ENCODE measurements at places on chromosomes 3 and 15.

DNA sequence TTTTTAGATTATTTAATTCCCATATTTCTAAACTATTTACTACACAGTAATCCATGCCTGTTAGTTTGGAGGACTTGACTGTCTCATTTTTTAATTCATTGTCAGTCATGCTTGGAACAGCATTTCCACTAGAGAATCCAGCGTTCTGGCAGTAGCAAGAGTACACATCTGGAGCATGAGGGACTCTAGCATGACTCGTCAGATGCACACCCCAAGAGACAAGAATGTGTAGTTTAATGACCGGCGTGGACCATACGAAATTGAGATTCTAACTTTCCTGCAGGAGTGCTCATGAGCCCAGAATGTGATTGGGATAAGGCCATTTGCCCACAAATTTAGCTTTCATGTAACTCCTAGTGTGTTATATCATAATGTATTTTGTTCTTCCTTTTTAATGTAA lies 48.9 kb downstream of the ASB7 start:
- DNase-seq = no peak

GRCh38 chr3:128489674-128489926 lies 3.4 kb downstream of the GATA2 start:
- DNase-seq = no peak

DNA sequence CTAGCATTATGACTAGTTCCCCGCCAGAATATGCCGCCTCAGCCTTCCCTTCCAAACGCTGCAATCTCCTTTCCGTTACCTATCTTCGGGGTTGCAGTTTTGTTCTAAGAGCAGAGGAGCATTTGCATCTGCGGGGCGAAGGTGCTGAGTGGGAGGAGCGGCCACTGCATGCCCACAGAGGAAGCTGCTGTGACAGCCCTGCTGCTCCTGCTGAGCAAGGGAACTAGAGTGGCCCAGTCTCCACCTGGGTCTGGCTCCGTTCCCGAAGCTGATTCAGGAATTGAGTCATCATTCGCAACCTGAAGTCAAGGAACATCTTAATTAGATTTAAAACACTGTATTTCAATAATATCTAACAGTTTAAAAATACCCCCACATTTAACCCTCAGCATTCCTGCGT lies 98.2 kb upstream of the TJP1 start:
- DNase-seq = no peak

- DNase-seq = no peak
Observed at GRCh38 chr3:29557186-29557585, 276.3 kb downstream of the RBMS3 start.

DNA sequence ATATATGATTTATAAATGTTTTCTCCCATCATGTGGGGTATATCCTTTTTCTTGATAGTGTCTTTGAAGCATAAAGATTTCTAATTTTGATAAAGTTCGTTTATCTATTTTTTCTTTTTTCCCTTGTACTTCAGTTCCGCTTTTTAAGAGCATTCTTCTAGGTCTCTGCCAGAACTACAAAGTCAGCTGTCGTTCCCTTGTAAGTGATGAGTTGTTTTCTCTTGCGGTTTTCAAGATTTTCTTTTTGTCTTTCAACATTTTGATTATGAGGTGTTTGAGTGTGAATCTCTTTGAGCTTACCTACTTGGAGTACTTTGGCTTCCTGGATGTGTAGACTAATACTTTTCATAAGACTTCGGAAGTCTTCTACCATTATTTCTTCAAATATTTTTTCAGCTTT lies 9.3 kb upstream of the PRICKLE2 start:
- DNase-seq = no peak

- no peak for DNase-seq
Observed at GRCh38 chr3:171712171-171712938, 97.9 kb downstream of the PLD1 start.

- DNase-seq = no peak
Observed at GRCh38 chr3:147462856-147463255, 53.7 kb downstream of the ZIC1 start.

- no peak for DNase-seq
Observed at GRCh38 chr15:81492969-81493645, 119.1 kb upstream of the TMC3 start.

- DNase-seq = no peak
Observed at GRCh38 chr3:87949189-87949878, 109.5 kb downstream of the CGGBP1 start.

DNA sequence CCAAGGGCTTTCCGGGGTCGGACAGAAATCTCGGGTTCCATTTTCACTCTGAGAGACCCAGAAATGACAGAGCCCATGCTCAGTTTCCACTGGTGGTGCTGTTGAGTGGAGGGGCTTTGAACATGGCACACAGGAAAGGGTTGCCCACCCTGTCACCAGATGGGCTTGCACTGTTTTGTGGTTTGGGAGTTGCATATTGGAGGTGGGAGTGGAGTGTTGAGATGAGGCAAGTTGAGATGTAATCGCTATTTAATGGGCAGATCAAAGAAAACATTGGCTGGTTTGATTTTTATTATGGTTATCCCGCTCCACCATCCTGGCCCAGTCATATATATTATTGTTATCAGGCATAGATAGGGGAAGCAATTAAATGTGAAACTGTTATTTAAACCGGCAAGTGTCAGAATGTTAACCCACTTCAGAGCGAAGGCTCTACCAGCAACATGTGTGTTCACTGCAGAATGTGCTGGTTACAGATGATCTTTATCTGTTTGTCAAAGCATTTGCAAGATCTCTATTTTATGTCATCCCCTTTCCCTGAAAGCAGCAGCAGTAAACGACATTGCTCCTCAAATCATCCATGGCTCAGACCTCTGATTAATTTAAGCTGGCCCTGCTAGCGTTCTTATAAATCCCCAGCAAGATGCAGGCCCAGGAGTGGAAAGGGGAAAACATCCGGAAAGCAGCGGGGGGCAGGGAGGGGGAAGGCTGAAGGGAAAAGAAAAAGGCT lies 58.3 kb upstream of the TSEN2 start:
- no peak for DNase-seq

DNA sequence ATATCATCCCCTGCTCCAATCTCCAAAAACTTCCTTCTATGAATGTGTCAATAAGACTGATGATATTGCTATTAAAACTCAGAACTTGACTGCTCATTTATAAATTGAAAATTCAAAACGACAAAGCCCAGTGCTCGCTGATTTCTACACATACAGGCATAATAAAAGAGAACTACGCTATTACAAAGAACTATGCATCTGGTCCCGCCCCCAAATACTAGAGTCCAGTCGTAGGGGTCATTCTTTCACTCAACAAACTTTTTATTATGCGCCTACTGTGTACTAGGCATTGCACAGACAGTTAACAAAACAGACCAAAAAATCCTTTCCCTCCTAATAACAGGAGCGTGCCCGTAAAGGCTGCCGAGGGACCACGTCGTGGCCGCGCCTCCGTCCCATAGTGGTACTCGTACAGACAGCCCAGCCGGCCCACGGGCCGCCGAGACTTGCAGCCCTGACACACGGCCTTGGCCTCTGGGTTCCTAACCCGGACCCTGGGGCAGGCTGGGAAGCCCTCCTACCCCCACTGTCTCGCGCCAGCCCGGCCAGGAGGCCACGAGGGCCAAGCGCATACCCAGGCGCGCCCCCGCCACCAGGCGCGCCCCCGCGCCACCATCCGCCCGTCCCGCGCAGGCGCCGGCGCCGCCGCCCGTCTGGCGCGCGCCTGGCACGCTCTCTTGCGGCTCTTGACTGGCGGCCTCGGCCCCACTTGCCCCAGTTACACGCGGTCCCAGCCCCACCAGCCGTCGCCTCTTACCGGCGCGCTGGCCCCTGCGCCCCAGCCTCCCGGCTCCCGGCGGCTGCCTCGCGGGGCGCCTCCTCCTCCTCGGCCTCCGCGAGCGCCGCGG lies 757 bp downstream of the AVEN start:
- DNase-seq = peak; percentile 81

GRCh38 chr3:126057936-126058335 lies 26.0 kb downstream of the SLC41A3 start:
- DNase-seq = no peak

DNA sequence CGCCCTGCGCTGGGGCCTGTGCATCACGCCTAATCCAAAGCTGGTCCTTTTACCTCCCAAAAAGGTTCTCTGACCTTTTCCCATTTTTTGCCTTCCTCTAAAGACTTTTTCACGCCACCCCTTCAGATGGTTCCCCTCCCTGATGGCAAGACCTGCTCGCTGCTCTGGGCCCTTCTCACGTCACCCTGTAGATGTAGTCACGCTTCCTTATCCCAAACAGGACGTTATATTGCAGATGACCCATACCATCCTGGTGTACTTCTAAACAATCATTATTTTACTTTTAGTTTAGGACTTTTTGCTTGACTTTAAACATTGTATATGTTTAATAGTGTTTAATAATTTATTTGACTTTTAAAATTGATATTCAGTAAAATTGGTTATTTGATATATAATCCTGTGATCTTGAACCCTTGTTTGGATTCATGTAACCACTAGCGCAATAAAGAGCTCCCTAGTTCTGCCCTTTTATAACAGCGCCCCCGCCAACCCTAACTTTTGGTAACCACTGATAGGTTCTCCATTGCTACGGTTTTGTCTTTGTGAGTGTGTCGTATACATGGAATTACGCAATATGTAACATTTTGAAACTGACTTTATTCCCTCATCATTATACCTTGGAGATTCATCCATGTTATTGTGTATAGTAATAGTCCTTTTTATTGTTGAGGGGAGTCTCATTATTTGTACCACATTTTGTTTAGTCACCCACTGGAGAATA lies 159.0 kb upstream of the CHRNA7 start:
- no peak for DNase-seq

DNA sequence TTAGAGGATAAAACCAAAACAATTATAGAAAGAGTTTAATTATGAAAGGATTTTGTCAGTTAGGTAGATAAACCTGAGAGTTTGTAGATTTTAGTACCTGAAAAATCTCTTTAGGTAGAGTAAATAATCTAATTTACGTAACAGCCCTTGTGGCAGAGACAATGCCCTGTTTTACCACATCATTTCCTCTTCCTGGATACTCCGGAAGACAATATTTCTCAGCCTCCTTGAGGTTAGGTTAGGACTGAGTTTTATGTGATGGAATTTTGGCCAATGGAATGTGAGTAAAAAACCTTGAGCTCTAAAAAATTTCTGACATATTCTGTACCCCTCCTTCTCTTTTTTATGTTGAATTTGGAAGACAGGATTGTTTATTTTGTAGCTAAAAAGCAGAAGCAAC lies 50.7 kb upstream of the TPRG1 start:
- no peak for DNase-seq

GRCh38 chr15:24954783-24955530 lies at the start of the genes SNRPN and SNURF:
Gene SNRPN, plus strand, starts transcription at chr15:24954987. Its CDS starts 19,467 bp downstream, at chr15:24974454.
Gene SNURF, plus strand, starts transcription at chr15:24954987. Its CDS starts 62 bp downstream, at chr15:24955049.
- DNase-seq = peak; percentile 62

DNA sequence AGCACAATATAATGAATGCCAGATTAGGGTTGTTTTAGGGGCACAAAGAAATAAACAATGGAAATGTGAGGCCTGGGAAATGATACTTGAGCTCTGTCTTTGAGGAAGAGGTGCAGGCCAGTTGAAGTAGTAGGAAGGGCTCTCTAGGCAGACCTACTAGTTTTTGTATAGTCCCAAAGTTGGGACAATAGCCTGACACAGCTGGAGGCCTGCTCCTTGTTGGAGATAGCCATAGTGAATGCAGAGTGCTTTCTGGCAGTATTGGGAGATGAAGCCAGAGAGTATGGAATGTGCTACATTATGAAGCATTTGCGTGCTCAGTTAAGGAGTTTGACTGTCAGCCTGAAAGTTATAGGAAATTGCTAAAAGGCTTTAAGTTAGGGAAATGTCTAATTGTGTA lies 251.2 kb upstream of the ZPLD1 start:
- DNase-seq = no peak

GRCh38 chr15:59165726-59166125 lies 40.9 kb upstream of the LDHAL6B start:
- DNase-seq = no peak

- no peak for DNase-seq
Observed at GRCh38 chr15:71195242-71195641, 80.0 kb downstream of the THSD4 start.

GRCh38 chr3:32989171-32989570 lies 37.7 kb downstream of the CCR4 start:
- DNase-seq = no peak

- no peak for DNase-seq
Observed at GRCh38 chr15:27486051-27486450, 515.1 kb downstream of the GABRG3 start.

DNA sequence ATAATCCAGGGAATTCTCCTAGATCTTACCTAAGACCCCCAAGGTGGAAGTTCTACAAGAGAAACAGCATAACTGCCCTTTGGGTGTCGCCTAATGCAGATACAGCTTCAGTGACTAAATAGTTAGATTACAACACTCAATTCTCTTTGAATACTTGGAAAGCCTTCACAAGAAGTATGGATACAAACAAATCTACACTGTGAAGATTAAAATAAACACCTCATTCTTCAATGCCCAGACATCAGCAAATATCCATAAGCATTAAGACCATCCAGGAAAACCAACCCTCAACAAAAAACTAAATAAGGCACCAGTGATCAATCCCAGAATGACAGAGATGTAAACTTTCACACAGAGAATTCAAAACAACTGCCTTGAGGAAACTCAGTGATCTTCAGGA lies 963.2 kb downstream of the PLOD2 start:
- DNase-seq = no peak

DNA sequence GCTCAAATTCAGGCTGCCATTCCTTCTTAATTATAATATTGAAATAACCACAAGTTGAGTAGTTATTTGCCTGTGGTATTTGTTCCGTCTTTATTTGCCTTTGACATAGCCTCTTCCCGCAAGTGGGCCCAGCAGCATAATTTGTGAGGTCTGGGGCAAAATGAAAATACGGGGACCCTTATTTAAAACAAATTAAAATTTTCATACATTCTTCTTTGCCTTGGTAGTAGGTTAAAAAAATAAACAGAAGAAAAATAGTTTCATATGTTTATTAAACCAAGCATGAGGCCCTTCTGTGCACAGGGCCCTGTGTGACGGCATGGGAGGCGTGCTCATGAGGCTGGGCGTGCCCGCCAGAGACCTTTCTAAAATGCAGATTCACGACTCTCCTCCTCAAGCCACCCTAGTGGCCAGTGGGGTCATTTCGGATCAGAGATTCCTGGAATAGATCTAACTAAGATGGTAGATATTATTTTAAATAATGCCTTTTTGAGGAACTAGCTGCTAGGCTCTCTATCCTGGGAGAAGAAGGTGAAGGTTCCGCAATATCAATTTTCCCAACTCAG lies 35.4 kb downstream of the MASP1 start:
- DNase-seq = no peak

GRCh38 chr3:148992027-148992634 lies 791 bp downstream of the GYG1 start:
- DNase-seq = peak; percentile 23

- DNase-seq = no peak
Observed at GRCh38 chr3:149657321-149657925, 402 bp downstream of the WWTR1 start.

- no peak for DNase-seq
Observed at GRCh38 chr3:180926526-180926925, 14.1 kb downstream of the FXR1 start.

DNA sequence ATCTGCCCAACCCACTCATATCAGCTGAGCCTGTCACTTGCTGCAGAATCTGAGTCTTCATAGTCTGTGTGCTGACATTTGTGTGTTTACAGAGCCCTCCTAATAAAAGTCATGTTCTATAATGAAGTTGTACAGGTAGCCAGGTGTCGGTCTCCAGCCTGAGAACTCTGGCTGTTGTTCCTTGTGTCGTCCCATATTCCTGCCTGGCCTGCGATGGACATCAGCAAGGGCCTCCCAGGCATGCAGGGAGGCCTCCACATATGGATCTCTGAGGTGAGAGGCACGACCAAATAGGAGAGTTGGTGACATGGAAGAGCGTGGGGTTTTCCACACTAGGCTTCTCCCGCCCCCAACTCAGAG lies 2.9 kb downstream of the VILL start:
- DNase-seq = no peak

Data from midbrain (tissue), 1 donor.